WTC11 (cell line): ENCODE measurements at places on chromosomes 6 and 20. TPM values are rescaled to one million over a fixed set of nuclear protein-coding genes. Genes with fewer than 3 reads are reported as not detected.

Gene BFSP1
- total RNA-seq, result 1.9 to 3.0 TPM (median 2.7 TPM) in 3 replicates

Gene SLC17A9
- 26.2 to 41.7 TPM (median 30.8 TPM) in 3 replicates for total RNA-seq

Gene SLC17A2
- not detected in 3 replicates for total RNA-seq

DNA sequence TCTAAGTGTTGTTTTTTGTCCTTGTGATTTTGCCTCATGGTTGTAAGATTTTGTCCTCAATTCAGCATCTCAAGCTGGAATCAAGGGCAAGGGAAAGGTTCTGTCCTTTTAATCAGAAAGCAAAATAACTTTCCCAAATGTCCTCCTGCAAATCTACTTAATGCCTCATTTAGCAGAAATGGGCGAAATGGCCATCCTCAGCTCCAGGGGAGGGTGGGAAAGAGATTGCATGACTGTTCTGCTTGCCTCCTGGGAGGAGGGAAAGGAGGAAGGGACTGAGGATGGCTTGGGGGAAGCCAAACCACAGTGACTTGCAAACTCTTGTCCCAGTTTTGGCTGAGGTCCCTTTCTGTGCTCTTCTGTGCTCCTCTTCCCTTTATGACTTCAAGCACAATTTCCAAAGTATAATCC, 43.4 kb downstream of the TNFAIP3 start:
- DNase-seq, result no peak

GRCh38 chr6:82381278-82381677, 17.7 kb downstream of the TPBG start:
- no peak for DNase-seq
